Stimulated activated CD8-positive, alpha-beta memory T cell treated with anti-CD3 and anti-CD28 coated beads, Interleukin-2, amount 100 ng/mL, for 48 hours (primary cell): ENCODE measurements at places on chromosomes 12 and 14.

DNA sequence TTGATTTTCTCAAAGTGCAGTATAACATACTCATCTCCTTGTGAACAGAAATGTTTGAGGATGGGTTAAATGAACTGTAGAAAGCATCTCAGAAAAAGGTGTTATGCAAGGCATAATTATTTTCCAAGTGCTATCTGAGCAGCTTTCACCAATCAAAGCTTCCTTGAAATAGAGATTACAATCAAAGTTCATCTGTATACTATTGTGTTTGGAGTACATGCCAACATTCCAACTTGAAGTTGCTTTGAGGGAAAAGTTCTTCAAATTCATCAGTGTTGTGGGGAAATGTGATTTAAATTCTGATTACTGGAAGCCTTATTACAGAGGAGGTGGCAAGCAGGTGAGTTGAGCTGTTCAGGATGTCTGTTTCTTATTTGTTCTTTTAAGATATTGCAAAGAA is 68.2 kb downstream of the TMTC2 start:
- no peak for DNase-seq

DNA sequence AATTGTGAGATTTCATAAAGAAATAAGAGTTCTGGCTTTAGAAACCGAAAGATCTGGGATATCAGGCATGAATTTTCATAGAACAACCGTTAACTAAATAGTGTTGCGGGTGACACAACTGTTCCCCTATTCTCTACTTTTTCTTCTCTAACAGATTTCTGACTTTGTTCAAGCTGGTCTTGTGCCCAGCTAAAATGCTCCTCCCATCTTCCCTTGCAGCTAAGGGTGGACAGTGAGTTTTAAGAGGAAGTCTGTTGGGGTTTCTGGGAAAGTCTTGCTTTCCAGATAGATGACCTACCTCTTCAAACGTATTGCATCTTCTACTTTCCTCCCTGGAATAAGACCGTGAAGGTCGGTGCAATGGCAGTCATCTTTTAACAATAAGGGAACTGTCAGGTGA is 18.7 kb downstream of the CCDC63 start:
- DNase-seq = no peak

GRCh38 chr12:69254046-69254445 is 14.7 kb downstream of the CPSF6 start:
- DNase-seq = no peak

DNA sequence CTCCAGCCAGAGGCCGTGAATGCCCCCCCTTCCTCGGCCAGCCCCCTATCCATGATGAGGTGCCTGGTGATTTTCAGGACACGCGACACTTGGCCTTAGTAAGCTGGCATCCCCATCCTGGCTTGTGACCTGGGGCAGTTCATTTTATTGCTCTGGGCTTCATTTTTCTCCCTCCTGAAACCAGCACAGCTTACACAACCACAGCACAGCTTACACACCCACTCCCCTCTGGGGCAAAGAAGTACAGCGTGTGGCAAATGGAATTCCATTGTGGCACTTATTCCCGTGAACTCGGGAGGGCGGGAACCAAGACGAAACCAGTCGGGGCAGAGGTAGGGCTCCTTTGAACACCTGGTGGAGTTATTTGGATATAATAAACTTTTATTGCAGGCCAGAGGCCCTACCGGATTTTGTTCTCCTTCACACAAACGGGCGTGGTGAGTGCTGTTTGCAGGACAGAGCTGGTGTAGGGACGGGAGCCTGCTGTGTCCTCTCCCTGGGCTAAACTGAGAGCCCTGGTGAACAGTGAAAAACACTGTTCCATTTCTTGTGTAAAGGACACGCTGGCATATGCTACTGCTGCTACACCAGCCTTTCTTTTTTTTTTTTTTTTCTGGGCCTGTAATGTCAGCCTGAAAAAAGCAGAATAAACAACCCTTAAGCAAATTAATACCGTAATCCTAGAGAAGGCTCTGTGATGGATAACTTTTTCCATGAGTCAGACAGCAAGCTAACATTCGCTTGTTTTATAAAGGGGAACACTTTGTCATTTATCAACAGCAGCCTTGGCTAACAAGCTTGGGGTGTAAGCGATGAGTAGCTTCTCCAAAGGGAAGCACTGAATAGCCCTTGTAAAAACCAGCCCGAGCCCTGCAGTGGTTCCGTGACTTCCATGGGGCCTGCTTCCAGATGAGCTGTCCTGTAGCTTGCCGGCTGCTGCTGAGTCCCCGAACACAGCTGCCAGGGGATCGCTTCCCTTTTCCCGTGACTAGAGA is 29.3 kb downstream of the CD9 start:
- DNase-seq = no peak

- no peak for DNase-seq
Observed at GRCh38 chr12:2325519-2325918, 272.7 kb downstream of the CACNA1C start.

DNA sequence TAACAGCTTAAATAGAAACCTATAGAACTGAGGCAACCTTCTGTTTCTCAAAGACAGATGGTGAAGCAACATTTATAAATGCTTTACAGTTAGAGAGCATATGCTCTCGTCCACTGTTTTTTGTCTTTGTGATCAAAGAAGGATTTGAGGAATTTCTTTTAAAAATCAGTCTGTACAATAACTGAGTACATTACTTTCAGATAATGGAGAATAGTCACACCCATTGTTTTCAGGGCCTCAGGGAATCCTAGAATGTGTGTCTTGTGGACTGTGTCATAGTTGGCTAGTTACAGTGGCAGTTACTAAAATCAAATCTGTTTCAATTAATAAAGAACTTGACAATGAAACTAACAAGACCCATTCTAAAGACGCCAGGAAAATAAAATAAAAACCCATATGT is 107.9 kb downstream of the PRKCH start:
- DNase-seq = no peak

GRCh38 chr12:51818566-51819300 is 29.8 kb downstream of the FIGNL2 start:
- no peak for DNase-seq
